CD4-positive, alpha-beta T cell treated with Interleukin-6 at 100 ng/mL for 8 hours (primary cell): ENCODE measurements at places on chromosomes 1 and 21.
A peak's percentile ranks its signal among the peaks of the same experiment; 100 is the strongest.

GRCh38 chr1:36706416-36706815 lies 223.7 kb upstream of the CSF3R start:
- DNase-seq = no peak

DNA sequence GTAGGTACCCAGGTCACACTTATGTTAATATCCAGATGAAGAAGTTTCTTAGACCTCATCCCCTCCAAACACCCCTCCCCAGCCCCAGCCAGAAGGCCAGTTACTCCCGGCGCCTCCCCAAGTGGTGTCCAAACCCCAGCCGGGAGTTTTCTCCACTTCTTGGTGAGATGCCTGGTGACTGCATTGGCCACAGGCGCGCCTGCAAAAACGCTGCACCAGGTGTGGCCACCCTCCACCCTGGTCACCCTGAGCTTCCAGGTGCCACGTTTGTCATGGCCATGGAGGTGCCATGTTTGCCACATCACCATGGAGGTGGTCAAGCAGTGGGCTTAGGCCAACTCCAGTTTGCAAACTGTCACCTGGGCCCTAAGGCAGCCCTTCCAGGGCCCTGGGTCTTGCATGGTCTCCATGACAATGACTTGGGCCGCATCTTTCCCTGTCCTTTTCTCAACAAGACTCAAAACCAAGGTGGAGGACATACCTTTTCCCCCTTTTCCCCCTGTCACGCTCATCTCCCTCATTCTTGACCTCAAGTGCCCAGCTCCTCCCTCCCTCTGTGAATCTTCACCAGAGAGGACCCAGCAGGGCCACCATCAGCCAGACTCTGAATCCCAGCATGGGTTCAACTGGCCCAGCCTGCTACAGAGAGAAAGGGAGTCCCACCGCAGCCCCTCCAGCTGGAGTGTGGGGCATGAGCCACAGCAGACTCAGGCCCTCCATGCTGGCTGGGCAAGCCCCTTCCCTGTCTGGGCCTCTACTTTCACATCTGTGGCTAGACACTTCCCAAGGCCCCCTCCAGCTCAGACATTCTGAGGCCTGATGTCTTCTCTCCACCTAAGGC lies 125.9 kb upstream of the ZBTB40 start:
- no peak for DNase-seq

- no peak for DNase-seq
Measured at GRCh38 chr1:10759413-10760200, 36.8 kb downstream of the CASZ1 start.

DNA sequence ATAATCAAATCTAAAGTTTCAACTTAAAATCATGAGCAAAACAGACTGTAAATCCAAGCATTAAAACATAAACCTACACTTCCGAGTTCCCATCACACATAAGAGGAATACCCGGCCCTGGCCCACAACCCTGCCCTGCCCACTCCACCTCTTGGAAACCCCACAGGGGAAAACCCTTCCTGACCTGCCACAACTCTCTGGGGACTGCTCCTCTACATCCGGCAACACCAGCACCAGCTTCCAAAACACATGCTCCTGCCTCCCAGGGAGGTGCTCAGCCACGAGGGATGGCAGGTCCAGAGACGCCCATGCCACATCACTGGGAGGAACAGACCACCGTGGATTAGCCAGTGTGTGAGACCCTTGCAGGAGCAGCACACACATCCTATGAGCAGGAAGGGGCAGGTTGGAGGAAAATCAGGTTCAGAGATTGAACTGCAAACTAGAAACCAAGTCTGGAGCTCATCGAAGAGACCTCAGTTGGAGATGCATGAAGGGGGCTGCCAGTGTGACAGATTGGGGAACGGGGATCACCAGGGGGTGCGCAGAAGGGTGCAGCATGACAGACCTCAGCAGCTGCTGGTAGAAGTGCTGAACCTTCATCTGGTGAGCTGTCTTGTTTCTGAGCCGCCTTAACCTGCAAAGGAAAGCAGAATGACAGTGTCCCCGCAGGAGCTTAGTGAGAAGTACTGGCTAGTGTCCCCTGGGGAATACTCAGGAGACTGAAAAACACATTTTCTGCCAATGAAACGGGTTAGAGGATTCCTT lies 25.8 kb upstream of the LSS start:
- DNase-seq = no peak

DNA sequence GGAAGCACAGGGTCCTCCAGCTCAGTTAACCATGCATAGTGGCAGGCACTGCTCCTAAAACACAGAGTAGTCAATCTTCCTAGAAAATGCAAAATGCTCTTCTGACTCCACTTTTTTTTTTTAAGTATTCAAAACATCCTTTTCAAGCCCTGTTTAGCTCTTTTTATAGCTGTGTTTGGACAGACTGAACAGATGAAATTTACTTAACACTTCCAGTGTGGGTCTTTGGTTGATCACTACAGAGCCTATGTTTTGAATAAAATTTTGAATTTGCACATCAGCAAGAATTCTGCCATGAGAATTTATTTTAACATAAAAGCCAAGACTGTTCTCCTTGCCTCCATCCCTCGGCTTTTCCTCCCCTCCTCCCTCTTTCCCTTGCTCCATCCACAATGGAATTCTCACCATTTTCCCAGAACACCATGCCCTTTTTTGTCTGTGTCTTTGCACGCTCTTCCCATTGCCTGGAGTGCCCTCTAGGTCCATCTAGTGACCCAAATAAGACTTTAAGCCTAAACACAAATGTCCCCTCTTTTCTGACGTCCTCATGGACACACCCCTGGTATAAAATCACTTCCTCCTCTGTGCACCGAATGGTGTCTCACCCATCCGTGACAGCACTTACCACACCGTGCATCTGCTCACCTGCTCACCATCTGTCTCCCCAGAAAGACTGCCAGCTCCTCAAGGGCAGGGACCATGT lies 24.0 kb upstream of the CPT2 start:
- no peak for DNase-seq

DNA sequence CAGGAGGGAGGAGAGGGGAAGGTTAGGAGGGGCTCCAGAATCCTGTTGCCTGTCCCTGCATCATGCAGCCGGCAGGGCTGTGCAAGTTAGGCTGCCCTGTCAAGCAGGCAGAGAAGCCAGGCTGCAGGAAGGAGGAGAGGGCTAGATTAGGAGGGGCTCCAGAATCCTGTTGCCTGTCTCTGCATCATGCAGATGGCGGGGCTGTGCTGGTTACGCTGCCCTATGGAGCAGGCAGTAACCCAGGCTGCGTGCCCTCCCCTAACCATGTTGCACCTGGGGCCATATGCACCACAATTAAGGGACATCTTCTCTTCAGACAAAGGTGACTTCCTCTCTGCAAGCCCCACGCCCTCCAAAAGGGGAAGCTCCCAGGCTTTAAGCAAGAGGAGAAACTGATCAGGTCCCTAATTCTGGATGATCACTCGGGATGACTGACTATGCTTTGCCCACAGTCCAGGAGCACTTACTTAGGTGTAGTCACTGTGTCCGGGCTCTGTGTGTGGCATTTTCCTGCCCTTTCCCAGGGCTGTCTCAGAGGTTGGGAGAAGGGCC lies 457.4 kb downstream of the SETD4 start:
- DNase-seq = no peak

- no peak for DNase-seq
Measured at GRCh38 chr1:192626366-192627179, 9.4 kb upstream of the RGS13 start.

DNA sequence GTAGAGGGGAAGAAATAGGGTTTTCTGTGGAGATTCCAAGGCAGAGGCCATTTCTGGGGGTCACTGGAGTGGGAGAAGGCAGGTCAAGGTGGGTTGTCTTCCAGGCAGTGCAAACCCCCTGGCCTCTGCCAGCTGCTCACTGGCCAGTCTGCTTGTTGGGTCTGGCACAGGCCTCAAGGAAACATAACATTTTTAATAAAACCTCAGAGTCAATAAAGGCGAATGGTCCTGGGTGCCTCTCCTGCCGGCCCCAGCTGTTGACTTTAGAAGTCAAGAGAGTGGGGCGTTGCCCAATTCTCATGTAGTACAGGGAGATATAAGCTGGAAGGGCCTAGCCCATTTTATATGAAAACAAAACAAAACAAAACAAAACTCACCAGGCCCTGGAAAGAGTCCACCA lies 36.6 kb downstream of the RUNX3 start:
- DNase-seq = no peak

GRCh38 chr21:29808153-29808552 lies 131.6 kb downstream of the GRIK1 start:
- DNase-seq = no peak

DNA sequence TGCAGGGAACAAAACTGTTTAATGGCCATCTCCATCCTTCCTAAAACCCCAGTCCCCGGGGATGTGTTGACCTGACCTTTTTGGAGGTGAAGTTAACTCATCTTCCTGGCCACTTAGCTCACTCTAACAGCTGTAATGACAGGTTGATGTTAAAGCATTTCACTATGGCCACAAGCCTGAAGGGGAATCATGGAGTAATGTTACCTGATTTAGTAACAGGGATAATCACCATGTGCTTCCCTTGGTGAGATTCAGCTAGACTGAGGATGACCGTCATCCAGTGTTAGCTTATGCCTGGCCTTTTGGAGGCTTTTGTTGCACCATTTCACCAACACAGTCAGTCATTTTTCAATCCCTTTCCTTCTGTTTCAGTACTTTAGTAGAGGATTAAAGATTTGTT lies 64.3 kb upstream of the RAVER2 start:
- DNase-seq = no peak

DNA sequence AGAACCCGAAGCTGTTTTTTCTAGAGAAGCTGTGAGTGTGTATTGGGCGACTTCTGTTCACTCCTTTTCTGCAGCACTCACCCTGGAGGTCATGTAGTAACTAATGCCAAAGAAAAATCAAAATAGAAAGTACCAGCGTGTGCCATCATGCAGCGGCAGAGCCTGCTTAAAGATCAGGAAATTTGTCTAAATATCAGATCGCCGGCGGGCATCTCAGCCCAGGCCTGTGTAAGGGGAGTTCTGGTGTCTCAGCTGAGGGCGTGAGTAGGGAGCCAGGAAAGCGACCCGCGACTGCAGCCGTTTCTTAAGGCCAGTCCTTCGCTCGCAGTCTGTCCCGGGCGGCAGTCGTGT lies 768 bp downstream of the EDARADD start:
- no peak for DNase-seq

DNA sequence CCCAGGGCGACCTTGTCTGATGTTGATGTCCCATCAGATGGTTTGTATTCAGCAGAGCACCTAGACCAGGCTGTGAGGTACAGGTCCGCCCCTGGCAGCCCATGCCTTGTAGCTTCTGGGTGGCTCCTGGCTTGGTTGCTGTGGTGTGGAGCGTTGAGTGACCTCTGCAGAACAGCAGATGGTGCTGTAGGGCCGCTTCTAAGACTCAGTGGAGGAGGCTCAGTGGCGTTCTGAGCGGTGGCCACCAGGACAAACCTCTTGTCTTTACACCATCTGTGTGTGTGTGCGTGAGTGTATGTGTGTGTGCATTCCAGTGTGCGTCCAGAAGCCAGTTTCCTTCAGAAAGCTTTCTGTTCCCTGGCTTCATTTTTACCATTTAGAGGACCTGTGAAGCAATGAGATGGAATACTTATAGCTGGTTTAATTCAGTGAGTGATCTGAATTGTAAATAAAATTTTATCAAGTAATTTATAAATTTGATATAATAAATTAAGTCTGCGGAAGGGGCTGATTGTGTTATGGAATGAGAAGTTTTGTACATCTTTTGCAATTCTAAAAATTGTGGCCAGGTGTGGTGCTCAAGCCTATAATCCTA lies 66.1 kb downstream of the ADARB1 start:
- DNase-seq = peak; percentile 56

DNA sequence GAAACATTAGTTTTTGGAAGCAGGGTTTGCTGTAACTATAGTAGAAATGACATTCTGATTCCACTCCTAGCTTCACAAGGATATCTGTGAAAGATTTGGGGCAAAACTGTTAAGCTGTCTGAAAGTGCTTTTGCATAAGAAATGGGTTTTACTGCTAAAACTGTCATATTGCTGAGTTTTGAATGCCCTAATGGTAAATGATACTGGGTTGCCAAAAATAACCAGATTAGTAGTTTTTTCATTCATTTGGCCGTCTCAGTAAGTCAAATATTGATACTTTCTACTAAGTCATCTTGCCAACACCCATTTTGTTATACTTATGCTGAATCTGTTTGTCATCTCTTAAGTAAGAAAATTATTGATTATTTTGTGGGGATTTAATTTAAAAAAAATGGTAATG lies 399 bp upstream of the PTPRC start:
- no peak for DNase-seq

DNA sequence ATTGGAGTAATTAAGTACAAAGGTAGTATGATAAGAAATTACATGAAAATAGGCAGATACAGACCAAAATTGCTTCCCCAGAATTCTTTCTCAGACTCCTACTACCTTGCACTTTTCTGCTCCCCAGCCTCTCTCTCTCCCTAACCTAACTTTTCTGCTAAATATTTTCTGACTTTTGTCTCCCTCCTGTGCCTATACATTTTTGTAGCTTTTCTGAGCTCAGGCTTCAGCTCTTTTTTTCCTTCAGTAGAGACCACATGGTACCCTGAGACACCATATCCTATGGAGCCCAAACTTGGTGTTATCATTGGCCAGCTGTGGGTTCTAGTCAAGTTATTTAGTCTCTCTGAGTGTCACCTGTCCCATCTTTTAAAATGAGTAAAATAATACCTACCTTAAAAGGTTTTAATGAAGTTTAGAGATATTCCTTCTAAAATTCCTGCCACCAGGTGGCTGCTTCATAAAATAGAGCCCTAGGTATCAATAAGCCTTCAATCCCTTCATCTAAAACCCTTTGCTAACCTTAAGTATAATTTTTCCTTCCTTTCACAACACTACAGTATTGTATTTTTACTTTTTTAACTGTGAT lies 237.6 kb upstream of the DUSP10 start:
- DNase-seq = no peak

GRCh38 chr1:35924838-35925237 lies 6.1 kb upstream of the AGO3 start:
- DNase-seq = no peak

- DNase-seq = no peak
Measured at GRCh38 chr21:43867948-43868347, 2.9 kb downstream of the AGPAT3 start.

DNA sequence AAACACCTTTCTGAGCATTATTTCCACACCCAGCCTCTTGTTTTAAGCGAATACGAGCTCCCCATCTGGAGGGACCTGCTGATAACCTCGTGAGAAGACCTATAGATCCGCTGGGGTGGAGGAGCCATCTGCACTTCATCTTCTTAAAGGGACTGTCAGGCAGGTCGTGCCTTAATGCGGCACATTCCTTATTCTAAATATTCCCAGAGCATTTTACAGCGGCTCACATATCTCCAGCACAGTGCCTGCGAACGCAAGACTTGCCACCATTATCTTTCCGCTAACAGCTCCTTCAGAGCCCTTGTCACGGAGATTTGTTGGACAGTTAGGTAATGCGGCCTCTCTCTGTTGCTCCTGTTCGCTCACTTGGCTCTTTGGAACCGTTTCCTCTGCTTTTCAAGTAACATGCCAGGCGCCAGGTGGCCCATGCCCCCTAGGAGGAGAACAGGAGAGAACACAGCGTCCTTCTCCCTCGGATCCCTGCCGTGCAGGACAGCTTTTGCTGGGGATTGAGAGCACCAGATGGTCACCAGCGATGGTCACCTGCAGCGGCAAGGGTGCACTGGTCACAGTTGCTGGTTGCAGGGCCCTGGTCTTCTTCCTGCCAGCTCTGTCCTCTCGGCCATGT lies 162.4 kb downstream of the PGBD5 start:
- DNase-seq = no peak
